CD4-positive, alpha-beta memory T cell (primary cell): ENCODE measurements at places on chromosomes 1 and 21. TPM values are rescaled to one million over a fixed set of nuclear protein-coding genes. Genes with fewer than 3 reads are reported as not detected.

SPRR3 gene
- total RNA-seq, result not detected

- H3K36me3 ChIP-seq, result no peaks in the 10 kb centered on the region
- no peaks in the 10 kb centered on the region for H3K27me3 ChIP-seq
- no peak overlapping the region for H3K27ac ChIP-seq
- no peak for DNase-seq
- peaks cover 8% of the 10 kb centered on the region for H3K4me1 ChIP-seq
- H3K4me3 ChIP-seq, result no peak overlapping the region
These were observed 24.0 kb upstream of the ELOA start for GRCh38 chr1:23719162-23719820.

DNA sequence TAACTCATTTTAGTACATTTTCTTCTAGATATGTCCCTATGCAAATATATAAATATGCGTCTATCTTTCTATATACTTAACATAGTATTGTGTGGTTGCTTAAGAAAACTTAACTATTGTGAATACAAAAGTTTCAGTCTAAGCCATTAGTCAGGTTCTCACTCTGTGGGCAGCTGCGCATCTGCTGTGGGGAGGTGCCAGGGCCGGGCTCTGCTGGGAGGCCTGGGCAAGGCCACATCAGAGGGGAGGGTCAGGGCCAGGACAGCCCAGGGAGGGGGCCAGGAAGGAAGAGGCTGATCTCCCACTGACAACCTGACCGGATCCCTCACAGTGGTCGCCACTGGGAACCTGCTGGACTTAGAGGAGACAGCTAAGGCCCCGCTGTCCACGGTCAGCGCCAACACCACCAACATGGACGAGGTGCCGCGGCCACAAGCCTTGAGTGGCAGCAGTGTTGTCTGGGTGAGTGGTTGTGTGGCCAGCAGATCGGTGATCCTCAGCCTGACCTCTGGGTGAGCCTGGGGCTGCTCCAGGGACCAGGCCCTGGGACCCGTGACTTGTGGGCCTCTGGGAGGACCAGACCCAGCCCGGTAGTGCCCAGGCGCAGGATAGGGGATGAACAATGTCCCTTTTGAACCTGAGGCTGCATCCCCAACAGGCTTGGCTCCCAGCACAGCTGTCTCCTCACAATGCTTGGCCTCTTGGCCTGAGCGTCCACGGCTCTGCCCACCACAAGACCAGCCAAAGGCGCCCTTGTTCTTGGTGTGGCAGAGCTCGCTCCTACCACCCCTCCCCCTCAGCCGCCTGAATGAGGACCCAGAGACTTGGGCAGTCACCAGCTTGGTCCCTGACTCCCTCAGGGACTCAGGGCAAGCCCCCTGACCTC lies 20.2 kb downstream of the LDLRAP1 start:
- peak overlapping the region; percentile 66 for H3K27ac ChIP-seq
- peaks cover 42% of the 10 kb centered on the region for H3K36me3 ChIP-seq
- peaks cover 98% of the 10 kb centered on the region for H3K4me1 ChIP-seq

GRCh38 chr1:79614762-79615161 lies 608.2 kb upstream of the ADGRL4 start:
- DNase-seq, result no peak
- no peak overlapping the region for H3K4me3 ChIP-seq
- H3K36me3 ChIP-seq, result no peaks in the 10 kb centered on the region
- H3K27me3 ChIP-seq, result no peaks in the 10 kb centered on the region

DNA sequence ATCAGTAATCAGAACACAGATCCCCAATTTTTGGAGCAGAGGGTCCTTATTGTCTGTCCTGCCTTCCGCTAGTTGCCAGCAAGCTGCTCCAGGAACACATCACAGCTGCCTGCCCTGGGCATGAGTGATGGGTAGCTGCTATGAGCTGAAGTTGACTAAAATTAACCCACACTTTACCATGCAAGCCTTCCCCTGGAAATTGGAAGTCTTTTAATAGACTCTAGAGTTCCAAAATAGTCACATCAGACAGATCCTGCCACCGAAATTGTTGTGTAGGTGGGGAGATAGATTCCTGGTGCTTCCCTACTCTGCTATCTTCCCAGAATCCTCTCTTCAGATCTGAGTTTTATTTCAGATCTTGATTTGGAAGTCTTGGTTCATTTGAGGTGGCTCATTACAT lies 63.1 kb upstream of the GCLM start:
- H3K27me3 ChIP-seq, result no peaks in the 10 kb centered on the region
- DNase-seq, result no peak
- no peaks in the 10 kb centered on the region for H3K4me1 ChIP-seq
- H3K36me3 ChIP-seq, result no peaks in the 10 kb centered on the region
- H3K4me3 ChIP-seq, result no peak overlapping the region
